CD4-positive, alpha-beta T cell treated with Interleukin-21 for 1 hour (primary cell): ENCODE measurements at places on chromosomes 16 and 17.

GRCh38 chr16:17668386-17668785 lies 197.6 kb upstream of the XYLT1 start:
- no peak for DNase-seq

GRCh38 chr17:80968602-80969029 lies 23.0 kb upstream of the CHMP6 start:
- DNase-seq = no peak

GRCh38 chr17:50588391-50589049 lies 28.0 kb downstream of the CACNA1G start:
- no peak for DNase-seq

- DNase-seq = no peak
These were observed 76.2 kb upstream of the CDC42EP4 start for GRCh38 chr17:73387746-73388577.

DNA sequence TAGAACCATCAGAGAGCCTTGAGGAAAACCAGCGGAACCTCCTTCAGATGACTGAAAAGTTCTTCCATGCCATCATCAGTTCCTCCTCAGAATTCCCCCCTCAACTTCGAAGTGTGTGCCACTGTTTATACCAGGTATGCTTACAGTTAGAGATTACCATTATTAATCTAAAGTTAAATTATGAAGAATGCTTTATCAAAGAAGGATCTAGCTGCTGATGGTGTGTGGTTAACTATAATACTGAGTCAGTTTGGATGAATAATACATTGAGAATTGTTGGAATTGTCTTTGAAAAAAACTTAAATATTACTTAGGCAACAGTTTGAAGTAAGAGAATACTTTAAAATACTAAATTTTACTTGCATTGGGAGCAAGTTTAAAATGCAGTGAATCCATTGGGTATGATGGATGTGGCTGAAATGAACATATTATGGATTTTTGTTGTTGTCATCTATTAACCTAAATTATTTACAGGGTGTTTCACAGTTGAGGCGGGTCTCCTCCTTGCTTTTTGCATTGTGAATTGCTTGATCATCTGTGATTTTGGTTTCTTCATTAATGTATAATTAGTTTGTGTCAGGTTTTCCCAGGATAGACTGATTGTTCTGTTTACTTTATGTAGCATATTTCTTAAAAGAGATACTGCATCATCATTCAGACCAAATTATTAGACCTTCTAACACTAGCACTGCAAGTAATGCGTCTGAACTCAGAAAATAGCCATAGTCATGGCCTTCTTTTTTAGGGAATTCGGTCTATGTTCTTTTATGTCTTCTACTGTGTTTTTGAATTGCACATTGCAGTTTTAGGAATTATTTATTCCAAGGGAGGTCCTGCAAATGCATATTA lies 47.8 kb downstream of the OMG start:
- no peak for DNase-seq

DNA sequence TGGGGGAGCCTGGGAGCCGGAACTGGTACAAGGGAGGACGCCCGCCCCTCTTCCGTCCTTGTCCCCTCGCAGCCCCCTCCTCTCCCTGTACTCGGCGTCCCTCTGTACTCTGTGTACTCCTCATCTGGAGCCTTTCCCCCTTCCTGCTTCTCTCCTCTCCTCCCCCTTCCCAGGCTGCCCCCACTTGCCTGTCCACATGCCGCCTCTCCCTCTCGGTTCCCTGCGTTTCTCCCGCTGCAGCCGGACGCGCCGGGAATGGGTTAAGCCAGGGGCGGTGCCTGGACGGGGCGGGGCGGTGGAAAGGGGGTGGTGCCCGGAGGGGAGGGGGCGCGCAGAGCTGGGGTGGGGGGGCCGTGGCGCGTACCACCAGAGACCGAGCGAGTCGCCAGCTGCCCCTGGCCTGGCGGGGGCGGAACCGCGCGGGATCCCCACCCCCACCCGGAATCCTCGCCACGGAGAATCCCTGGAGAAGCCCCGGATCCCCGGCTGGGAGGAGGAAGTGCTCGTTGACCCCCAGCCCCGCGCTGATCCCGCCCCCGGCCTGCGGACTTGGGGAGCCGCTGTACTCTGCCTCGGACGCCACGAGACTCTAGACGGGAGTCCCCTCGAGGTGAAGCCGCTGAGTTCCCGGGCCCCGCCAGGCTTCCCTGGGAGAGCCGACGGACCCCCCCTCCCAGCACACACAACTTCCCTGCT lies 22.6 kb downstream of the GJD3 start:
- peak; percentile 50 for DNase-seq
